ENCODE measurements at places on chromosomes 6 and 20. TPM values are rescaled to one million over a fixed set of nuclear protein-coding genes. Genes with fewer than 3 reads are reported as not detected.

Gene KIAA0408
- 0.13 TPM for total RNA-seq

- no peak for DNase-seq
Observed at GRCh38 chr6:121438869-121439268, 3.4 kb downstream of the GJA1 start.

- DNase-seq = no peak
Observed at GRCh38 chr6:96196633-96197032, 180.9 kb downstream of the FUT9 start.

- DNase-seq = no peak
Observed at GRCh38 chr6:36336779-36337241, at the start of gene BNIP5. Gene BNIP5 (minus strand): TSS chr6:36336888. CDS start chr6:36330690, 6,198 bp downstream.

- no peak for DNase-seq
Observed at GRCh38 chr20:58810116-58810878, 40.4 kb downstream of the GNAS-AS1 start.

Gene FAM209B
- total RNA-seq = not detected

DNA sequence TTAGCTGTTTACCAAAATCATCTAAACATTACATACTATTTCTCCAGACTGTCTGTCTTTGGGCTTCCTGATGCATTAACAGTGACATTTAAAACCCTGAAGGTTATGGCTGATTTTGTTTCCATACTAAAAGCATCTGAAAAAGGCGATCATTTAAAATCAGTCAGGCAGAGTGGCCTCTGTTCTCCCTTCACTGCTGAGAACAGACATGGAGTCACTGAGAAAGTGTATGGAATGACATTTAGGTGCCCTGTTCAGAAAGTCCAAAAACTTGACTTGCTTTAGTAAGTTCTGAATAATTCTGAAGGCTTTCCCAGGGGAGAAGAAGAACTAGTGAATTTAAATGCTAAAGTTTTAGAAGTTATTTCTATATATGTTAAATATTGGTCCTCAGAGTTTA lies 83.0 kb downstream of the MAP7 start:
- no peak for DNase-seq

DNA sequence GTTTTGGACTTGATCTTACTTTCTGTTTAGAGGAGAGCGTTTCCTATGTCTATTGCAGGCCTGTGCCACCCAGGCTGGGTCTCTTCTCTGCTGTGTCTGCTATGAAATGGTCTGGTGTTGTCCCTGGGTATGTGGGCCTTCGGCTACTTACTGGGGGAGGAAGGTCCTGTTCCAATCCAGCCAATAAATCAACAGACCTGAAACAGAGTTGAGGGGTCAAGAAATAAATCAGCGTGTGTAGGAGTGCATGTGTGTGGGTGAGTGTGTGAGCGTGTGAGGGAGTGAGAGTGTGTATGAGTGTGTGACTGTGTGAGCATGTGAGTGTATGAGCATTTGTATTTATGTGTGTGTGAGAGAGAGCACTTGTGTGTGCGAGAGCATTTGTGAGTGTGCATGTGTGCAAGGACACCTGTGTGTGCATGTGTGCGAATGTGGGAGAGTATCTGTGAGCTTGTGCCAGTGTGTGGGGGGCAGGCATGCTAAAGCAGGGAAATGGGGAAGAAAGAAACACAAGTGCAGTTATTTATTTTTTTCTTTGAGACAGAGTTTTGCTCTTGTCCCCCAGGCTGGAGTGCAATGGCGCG lies 86.3 kb upstream of the PMEPA1 start:
- no peak for DNase-seq

Gene OXT
- total RNA-seq = 8.4 TPM

DNA sequence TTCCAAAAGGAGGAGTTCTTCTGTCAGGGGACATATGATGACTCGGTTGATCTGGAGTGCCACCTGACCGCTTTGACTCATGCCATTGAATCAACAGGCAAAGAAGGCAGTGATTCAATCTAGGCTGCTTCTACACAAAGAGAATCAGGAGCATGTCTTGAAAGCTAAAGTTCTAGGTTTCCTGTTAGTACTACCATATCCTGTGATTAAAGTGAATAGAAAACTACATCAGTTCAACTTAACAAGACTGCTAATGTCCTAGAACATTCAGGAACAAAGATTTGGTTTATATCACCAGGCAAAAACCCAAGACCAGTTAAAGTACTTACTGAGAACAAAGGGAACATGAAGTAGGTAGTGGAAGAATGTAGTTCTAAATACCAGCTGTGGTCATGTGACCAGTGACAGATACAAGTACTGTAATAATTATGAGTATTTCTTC lies 216.8 kb upstream of the SGK1 start:
- no peak for DNase-seq

DNA sequence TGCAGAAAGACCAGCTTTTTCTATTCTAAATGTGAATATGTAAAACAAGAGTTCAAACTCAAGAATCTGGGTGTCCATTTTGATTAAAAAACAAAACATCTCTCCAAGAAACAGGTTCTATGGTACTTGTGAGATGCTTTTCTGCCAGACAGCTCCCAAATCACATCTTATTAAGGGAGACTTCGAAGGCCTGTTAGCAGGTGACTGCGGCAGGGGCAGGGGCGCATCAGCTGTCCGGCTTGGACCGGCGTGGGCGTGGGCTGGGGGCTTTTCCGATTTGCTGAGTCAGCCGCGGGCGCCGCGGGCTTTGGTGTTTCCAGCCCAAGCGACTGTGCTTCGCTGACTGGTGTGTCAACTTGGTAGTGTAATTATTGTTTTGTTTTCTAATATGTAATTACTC lies 32.6 kb downstream of the TFAP2A start:
- no peak for DNase-seq

Gene BFSP1
- total RNA-seq = 0.10 TPM

DNA sequence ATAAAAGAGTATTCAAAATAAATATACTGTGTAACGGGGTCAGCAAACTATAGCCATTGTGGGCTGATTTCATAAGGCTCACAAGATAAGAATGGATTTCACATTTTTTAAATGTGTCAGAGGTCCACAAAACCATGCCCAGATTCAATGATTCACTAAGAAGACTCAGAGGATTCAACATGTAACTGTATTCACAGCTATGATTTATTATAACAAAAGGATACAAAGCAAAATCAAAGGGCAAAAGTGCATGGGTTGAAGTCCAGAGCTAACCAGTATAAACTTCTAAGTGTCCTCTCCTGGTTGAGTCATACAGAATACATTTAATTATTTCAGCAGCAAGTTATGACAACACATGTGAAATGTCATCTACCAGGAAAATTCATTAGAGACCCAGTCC lies 49.2 kb downstream of the TBC1D32 start:
- no peak for DNase-seq

All from left lobe of liver (tissue), 2 donors.